ENCODE measurements at places on chromosomes 1 and 21.

DNA sequence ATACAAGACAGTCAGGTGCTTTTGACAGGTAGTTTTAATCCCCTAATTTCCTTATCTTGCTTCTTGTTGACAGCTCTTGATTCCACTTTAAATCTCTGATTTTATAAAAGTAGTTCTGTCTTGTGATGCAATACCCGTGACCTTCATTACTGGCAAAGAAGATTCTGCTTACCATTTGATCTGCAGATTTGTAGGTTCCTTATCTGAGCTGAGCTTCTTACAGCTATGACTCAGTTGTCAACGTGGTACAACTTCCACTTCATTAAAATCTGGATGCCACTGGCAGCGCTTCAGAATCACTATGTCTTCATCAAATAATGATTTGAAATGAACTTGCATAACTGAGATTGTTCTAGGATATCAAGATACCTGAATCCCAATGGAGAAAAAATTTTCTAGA, 543.6 kb upstream of the B3GALT2 start:
- DNase-seq, result no peak

- DNase-seq, result no peak
Measured at GRCh38 chr1:41623736-41624135, 139.3 kb upstream of the EDN2 start.

GRCh38 chr1:235516862-235517446, 12.7 kb upstream of the B3GALNT2 start:
- no peak for DNase-seq

DNA sequence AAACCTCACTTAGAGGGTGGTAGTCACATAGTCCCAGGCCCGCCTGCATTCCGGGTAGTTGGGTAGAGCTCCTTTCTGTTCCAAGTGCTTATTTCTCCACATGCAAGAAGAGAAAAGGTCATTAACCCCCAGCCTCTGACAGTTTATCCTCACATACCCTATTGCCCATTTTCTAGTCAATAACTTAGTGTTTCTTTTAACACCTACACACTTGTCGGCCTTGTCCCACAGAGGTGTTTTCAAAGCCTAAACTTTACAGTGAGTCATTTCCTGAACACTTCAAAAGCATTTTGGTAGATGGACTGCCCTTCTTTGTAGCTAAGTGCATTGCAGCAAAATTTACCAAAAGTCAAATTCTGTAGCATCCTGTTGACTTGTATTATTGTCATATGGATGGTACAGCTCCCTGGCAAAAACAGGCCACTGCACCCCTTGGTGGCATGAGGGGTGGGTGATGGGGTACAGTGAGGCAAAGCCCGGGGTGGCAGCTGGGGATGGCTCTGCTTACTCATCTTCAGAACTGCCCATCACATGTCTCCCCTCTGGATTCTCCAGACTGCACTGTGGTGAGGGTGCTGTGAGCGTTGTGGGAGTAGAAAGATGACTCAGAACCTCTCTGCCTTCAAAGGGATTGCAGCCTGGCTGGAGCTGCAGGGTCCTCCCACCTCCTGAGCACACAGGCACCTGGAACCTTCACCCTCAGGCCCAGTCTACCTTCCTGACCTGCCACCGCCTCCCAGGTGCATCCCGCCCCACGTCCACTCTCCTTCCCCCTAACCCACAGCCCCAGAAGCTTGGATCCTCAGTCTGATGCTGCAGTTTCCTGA, 45.8 kb upstream of the DMRTB1 start:
- peak; percentile 69 for DNase-seq

DNA sequence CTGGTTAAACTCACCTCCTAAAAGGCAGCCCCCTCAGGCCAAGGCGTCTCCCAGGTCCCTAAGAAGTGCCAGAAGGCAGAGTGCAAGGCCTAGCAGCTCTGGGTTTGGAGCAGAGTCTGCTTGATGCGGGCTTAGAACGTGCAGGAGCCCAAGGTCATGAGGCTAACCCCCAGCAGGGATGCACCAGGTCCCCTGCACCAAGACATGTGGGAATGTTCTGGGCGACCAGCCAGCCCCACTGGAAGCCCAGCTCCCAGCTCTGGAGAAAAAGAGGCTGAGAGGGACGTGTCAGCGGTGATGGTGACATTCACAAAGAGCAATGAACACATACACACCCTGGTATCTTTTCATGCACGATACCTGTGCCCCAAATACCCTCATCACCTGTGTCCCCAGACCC, 5.1 kb downstream of the LRRN2 start:
- DNase-seq, result no peak

DNA sequence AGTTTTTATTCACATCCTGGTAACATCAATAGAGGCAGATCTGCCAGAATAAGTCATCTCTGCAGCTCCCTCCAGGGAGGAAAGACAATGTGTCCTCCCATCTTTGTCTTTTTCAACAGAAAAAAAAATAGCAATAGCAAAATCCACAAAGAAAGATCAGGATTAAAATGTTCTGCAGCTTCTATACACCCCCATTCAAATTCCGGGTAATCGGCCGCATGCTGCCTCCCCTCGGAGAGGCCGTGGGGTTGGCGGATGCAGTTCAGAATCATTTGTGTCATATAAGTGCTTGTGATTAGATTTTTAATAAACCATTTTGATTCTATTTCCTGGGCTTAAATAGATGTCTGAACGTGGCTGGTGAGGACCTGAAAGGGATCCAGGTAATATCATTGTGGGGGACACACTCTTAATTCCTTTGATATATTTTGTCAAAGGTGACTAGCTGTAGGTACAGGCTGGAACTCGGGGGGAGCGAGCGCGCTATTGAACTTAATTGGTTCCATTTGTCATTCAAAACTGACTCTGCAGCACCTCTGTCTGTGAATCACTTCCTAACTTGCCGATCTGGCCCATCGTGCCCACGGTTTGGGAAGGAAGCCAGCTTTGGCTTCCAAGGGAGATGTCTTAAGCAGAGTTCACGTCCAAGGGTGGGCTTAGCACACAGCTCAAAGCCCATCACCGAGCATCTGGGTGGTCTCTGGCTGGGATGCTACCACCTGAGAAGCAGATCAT, 85.6 kb upstream of the ARHGEF16 start:
- no peak for DNase-seq

DNA sequence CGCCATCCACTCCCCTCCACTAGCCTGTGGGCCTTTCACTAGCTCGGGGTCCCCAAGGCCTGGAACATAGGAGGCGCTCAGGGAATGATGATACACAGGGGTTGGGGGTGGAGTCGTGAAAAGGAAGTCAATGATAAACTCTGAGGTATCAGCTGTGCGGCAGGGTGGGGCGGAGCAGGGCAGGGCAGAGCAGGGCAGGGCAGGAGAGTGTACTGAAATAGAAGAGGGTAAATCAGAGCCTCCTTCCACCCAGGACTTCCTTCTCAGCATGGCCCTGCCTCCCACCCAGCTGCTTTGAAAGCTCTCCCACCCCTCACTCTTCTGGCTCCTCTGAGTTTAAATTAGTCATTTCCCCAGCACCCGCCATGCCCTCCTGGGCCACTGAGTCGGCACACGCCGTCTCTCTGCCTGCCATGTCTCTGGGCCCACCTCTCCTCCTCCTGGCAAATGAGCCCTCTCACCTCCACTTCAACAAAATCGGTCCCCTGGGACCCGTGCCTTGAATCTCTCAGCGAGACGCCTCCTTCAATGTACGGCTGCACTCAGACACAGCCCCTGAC, 16.9 kb downstream of the CAPZB start:
- DNase-seq, result peak; percentile 58

DNA sequence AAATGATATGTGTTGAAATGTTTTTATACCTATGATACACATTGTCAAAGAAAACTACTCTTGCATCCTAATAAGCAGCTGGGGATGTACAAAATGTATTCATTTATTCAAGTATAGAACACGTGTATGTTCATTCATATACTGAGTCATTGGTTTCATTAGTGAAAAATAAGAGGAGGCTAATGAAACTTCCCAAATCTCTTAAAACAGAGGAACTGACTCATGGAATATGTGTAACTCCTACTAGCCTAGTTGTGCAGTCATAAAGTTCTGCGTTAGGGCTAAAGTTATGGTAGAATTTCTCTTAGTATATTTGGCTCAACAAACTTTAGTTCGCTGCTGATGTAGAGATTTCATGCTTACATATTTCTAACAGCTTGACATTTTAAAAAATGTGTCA, 441.6 kb downstream of the NCAM2 start:
- no peak for DNase-seq

DNA sequence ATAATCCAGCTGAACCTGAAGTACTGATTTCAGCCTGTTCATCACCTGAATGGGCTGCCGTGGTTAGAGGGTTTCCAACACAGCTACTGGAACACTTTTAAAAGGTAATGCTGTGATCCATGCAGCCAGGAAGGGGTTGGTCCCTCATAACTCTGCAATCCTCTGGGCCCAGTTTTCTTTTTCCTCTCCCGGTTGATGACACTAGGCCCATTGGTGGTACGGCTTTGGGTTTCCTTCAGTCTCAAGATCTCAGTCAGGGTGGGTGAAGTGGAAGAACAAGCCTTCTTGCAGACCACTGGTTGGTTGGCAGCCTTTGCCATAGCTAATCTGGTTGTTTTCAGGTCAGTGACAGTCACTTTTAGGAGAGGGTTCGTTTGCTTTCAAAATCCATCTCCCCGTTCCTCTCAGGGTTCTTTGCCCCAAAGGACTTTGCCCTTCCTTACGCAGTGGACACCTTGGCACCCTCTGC, 502 bp upstream of the SLC35A3 start:
- DNase-seq, result no peak

- no peak for DNase-seq
Measured at GRCh38 chr1:165674599-165674998, 23.8 kb downstream of the ALDH9A1 start.

DNA sequence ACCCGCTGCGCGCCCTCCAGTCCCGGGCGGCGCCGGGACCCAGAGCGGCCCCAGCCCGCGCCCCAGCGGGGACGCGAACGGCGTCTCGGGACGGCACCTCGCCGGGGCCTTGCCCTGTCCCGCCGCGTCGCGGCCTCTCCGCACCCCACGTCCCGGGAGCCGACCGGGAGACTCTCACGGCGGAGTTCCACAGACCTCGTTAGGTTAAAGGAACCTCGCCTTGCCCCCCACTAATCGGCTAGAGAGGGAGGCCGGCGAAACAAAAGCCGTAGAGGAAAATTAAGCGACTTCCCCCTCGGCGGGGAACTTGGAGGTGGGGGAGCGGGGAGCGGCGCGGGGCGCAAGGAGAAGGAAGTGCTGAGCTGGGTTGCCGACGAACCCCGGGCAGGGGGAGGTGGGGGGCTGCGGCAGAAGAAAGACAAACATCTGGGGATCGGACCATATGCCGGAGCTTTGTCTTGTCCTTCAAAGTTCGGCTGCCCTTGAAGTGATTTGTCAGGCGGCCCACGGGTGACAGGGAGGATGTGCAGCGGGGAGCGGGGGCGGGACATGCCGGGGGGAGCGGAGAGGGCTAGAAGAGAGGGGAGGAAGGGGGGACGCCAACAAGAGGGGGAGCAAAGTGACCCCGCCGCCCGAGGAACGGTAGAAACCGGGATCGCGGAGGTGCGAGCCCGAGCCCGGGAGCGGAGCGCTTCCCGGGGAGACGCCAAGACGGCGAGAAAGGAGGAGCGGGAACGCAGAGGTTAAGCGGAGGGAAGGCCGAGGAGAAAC, 120.0 kb upstream of the RRP15 start:
- DNase-seq, result no peak

GRCh38 chr1:111576547-111576946, 43.0 kb upstream of the RAP1A start:
- DNase-seq, result no peak

DNA sequence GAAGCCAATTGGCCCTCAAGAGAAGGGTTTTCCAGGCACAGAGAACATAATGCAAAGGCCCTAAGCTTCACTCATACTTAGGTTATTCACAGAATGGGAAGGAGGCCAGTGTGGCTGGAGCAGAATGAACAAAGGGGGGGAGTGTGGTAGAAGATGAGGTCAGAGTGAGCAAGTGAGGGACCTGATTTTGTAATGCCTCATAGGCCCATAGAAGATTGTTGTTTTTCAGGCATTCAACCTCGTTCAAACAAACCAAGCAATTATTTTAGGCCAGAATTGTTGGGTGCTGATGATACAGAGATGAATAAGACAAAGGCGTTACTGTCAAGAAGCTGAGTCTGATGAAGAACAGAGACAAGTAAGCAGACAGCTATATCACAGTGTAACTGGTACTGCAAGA, 54.5 kb upstream of the RAP1A start:
- DNase-seq, result no peak

- DNase-seq, result no peak
Measured at GRCh38 chr1:107689159-107689558, 275.8 kb downstream of the VAV3 start.

DNA sequence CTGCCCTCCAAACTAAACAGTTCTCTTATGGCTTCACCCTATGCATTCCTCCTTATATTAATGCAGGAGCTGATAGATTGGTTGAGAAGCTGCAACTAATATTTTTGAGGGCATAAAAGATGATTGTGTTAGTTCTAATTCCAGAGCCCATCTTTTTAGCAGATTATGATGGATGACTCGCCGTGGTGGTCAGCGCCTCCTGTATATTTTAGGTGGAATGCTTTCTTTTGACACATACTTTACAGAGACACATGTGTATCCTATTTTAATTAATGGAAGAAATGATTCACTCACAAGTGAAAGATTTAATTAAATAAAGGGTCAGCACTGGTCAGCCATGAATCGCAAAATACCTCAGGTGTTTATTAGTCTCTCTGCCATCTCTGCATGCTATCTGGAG, 120.7 kb downstream of the TM2D1 start:
- no peak for DNase-seq

DNA sequence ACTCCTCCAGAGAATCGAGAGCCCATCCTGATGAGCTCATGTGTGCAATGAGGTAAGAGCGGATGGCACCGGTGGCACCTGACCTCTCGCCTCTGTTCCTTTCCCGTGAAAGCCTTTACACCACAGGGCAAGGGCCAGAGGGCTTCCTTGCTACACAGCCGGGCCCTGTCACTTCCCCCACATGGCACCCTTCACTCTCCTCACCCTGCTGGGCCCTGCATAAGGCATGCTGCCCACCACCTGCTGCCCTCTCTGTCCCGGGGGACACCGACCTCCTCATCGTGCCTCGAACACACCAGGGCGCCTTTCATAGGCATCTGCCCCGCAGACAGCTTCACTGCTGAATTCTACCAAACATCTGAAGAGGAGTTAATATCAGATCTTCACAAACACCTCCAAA, 45.1 kb upstream of the C1orf174 start:
- no peak for DNase-seq

GRCh38 chr1:231584117-231584516, 42.5 kb upstream of the DISC1 start:
- no peak for DNase-seq

- DNase-seq, result no peak
Measured at GRCh38 chr1:7373876-7374562, 397.1 kb upstream of the VAMP3 start.

GRCh38 chr1:75811211-75811981, 14.7 kb downstream of the MSH4 start:
- no peak for DNase-seq

DNA sequence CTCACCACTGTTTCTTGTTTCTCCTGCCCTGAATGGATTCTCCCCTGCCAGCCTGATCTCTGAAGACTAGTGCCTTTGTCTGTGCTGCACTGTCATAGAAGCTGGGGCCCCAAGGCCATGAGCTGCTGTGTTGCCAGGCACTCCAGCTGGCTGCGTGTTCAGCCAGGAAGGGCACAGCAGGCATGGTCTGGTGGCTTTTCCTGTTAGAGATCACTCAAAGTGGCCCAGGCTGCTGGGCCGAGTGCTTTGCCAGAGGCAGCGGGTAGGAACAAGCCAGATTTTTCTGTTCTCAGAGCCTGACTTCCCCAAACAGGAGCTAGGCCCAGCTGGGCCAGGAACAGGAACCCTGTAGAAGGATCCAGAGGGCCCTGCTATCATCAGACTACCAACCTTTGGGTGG, 5.2 kb downstream of the ADPRS start:
- DNase-seq, result no peak

GRCh38 chr1:64001038-64001437, 202.4 kb upstream of the UBE2U start:
- DNase-seq, result no peak

Data from activated T-helper 2 cell treated with anti-CD3 and anti-CD28 coated beads, Interferon-gamma antibody, Interleukin-2, Interleukin-4, amounts not matched to agents 10 μg/mL and 5 μg/mL and 100 μg/mL, durations not matched to agents 14 hours and 24 hours and 36 hours (primary cell).